ENCODE measurements at places on chromosomes 6 and 20. TPM values are rescaled to one million over a fixed set of nuclear protein-coding genes. Genes with fewer than 3 reads are reported as not detected.

GRCh38 chr6:105844275-105844883 is 241.8 kb upstream of the PRDM1 start:
- peak; percentile 60 for DNase-seq

DNA sequence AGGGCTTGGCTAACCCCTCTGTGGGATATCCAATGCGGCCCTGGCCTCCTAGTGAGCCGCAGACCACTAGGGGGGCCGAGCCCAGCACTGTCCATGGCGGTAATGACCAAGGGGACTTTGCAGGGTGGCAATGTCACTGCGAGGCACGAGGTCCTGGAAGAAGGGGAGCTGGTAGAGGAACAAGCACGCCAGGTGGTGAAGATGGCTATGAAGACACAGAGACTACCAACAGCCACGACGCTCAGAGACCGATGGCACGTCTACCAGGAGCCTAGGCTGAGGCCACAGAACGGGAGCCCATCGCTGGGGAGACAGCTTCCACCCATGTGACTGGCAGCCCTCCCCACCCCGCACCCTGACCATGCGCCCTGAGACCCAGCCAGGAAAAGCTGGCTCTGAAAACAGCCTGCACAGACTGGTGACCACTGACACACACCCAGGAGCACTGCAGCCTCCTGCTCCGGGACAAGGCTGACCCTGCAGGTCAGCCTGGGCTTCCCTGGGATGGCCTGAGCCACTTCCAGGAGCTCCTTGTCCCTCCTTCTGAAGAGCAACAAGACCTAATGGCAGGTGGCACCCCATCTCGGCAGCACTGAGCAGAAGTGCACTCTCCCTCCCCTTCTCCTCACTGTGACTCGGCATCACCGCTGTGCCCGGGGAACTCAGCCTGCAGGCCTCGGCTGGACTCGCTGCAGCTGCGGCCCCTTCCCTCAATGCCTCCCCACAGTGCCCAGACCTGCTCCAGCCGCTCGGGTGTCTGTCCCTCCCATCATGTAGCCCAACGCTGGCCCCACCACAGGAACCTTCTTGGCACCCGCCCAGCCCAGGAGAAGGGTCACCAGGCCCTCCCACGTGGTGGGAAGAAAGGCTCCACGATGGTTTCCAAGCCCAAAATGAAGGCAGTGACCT is 56.9 kb downstream of the GNAS-AS1 start:
- no peak for DNase-seq

DNA sequence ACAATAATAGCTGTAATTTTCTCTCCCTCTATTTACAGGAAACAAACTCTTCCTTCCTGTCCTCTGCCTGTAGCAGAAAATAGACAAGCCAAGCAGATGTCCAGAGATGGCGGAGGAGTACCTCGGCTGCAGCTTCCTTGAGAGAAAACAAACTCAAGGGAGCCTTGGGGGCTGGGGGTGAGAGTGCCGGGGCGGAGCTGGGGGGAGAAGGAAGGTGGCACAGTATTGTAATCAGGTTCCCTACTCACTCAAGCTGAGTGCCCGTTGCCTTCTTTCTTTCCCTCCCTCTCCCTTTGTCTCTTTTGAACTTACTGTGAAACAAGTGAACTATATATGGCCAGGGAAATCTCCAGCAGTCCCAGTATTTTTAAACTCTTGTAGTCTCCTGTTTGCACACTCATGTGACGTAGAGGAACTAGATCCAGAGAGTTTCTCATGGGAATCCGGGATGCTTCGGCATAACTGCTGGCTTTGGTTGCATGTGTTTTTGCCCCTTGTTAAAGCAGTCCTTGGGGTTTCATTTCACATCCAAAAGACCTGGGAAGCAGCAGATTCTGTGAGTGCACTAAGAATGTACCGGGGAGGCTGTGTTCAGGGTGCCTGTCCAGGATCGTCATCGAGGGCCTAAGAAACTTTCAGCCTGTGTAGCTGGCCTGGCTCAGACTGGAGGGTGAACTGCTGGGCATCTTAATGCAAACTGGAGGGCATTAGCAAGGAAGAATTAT is 44.6 kb upstream of the HDDC2 start:
- DNase-seq = no peak

DNA sequence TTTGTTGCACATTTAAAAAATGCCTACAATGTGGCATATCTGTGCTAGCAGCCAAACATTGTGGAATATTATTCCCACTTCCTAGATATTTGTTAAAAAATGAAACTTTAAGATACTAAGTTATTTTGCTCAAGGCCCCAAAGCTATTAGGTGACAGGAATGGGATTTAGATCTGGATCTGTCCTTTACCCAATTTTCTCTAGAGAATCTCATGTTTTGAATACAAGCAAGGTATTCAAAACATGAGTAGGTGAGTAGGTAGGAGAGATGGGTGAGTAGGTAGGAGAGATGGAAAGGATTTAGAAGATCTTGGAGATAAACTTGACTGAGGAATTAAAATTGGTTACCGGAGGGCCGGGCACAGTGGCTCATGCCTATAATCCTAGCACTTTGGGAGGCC is 61.2 kb upstream of the AKIRIN2 start:
- DNase-seq = no peak

GRCh38 chr6:71642120-71642519 is 244.2 kb upstream of the RIMS1 start:
- no peak for DNase-seq

DNA sequence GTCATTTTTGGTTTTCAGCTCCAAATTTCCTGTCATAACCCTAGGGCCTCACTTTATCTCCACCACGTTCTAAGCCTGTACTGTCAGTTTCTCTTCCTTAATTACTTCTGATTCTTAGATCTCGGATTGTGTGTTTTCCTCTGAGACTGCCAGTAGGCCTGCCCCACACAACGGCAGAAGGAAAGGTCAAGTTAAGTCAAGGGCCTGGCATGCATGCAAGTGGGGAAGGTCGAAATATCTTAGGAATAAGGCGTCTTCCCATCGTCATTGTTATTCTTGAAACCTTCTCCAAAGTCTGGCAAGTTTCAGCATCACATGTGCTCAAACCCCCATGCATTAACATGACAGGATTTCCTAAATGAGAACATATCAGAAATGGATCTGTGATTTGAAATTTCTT is 203.5 kb upstream of the TSHZ2 start:
- no peak for DNase-seq

GRCh38 chr20:36181934-36182603 is 27.5 kb downstream of the EPB41L1 start:
- DNase-seq = peak; percentile 44

DNA sequence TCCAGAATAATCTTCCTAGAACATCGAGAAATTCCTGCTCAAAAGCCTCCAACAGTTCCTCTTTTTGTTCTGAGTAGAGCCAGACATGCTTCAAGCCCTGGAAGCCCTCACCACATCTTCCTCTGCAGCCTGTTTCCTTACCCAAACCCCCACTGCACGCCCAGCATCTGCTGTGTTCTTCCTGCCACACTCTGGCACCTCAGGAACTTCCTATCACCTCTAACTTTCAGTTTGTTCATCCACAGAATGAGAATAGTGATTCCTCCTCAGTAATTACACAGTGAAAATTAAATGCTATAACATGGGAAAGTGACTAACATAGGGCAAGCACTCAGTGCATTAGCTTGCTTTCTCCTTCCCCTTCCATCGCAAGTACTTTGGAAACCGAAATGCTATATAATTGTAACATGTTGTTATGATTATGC is 26.3 kb downstream of the C6orf89 start:
- no peak for DNase-seq

DNA sequence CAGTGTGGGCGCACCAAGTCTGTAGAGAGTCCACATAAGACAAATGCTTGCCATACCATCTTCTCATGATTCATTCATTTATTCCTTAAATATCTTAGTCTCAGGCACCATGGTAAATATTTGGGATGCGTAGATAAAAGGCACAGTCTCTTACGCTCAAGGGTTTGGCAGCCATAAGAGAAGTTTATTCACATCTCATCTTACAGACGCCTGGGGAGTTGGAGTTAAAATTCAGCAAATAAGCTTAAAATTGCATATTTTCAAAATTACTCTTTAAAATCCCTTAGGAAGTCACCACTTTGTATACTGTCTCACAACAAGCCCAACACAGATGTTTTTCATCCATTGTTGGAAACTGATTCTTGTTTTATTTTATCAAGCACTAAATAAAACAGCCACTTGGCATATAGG is 363.3 kb downstream of the KIF16B start:
- no peak for DNase-seq

- DNase-seq = no peak
These were observed 8.1 kb downstream of the ASIP start for GRCh38 chr20:34249291-34249690.

DNA sequence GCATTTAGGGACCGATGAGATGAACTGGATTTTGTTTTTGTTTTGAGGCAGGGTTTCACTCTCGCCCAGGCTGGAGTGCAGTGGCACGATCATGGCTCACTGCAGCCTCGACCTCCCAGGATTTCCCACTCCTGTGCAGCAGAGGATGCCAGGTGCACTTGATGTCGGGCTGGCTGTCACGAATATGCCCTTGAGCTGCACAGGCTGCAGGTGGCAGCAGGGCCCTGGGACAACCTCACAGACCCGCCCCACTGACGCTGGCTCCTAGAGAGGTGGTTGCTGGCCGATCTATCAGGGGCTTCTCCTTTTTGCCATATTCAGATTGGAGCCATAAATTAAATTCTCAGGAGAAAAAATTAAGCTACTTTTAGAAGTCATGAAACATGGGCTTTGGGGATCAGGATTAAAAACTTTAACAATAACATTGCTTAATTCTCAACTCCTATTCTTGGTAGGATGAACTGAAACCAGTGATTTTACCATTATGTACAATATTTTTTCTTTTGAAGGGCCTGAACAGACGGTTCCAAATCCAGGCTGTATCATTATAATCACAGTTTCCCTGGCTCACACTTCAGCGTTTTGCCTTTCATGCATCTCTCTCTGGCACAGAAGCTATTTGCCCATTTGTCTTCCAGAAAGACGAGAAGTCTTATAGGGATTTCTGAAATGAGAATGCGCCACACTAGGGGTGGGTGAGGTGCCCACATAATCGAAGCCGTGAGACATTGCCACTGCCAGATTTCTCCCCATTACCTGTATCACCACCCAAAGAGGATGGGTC is 32.4 kb downstream of the NQO2 start:
- DNase-seq = no peak

DNA sequence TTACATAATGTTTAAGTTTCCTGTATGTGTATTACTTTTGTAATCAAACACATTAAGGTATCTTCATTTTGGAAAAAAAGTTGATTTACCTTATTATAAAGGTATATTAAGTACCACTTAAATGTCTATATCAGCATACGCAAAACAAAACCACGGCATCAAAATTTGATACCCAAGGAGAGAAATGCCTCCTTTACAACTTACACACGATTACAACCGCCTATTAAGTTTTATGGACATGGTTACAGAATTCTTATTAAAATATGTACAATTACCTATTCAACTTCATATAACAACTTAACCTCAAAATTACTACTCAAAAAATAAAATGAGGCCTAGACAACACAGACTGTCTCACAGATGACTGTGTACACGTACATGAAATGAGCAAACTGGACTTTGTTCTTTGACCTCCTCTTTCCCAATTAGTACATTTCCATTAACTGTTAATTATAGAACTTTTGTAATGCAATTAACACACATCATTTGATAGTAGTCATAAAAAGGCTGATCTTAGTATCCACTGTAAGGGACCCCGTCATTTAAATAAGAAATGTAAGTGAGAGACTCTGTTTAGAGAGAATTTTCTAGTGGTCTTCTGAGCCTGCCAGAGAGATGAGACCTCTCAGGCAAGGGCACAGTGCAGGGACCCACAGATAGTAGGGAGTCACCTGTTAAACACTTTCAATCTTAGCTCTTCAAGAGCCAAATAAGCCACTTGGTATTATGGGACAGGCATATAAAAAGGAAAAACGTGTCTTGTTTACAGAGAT is 2.5 kb downstream of the DIDO1 start:
- DNase-seq = no peak

MACROD2 gene
- 1.3 TPM for total RNA-seq

HDGFL1 gene
- total RNA-seq = not detected

HLA-DRB5 gene
- total RNA-seq = not detected

C6orf58 gene
- total RNA-seq = not detected

CYP39A1 gene
- 4.7 TPM for total RNA-seq
